ENCODE measurements at places on chromosomes 2 and 18. TPM values are rescaled to one million over a fixed set of nuclear protein-coding genes. Genes with fewer than 3 reads are reported as not detected.

The CNDP1 gene
- polyA plus RNA-seq, result 1.5 TPM

The DNAH7 gene
- 8.2 TPM for polyA plus RNA-seq

The MOGAT1 gene
- polyA plus RNA-seq, result not detected

The PKP4 gene
- polyA plus RNA-seq, result 156 TPM

The EGR4 gene
- not detected for polyA plus RNA-seq

The ASAP2 gene
- polyA plus RNA-seq, result 57.9 TPM

The FAM237A gene
- polyA plus RNA-seq, result not detected

The IKZF2 gene
- polyA plus RNA-seq, result 8.4 TPM

The SNORC gene
- polyA plus RNA-seq, result 1.8 TPM

The LRRTM4 gene
- 1.2 TPM for polyA plus RNA-seq

The GALNT3 gene
- polyA plus RNA-seq, result 16.9 TPM

The SPDYA gene
- polyA plus RNA-seq, result 0.49 TPM

GRCh38 chr2:215863687-215864086 is 149.7 kb downstream of the MREG start:
- no peak for DNase-seq

- DNase-seq, result no peak
Observed at GRCh38 chr2:8332646-8333045, 349.2 kb upstream of the ID2 start.

DNA sequence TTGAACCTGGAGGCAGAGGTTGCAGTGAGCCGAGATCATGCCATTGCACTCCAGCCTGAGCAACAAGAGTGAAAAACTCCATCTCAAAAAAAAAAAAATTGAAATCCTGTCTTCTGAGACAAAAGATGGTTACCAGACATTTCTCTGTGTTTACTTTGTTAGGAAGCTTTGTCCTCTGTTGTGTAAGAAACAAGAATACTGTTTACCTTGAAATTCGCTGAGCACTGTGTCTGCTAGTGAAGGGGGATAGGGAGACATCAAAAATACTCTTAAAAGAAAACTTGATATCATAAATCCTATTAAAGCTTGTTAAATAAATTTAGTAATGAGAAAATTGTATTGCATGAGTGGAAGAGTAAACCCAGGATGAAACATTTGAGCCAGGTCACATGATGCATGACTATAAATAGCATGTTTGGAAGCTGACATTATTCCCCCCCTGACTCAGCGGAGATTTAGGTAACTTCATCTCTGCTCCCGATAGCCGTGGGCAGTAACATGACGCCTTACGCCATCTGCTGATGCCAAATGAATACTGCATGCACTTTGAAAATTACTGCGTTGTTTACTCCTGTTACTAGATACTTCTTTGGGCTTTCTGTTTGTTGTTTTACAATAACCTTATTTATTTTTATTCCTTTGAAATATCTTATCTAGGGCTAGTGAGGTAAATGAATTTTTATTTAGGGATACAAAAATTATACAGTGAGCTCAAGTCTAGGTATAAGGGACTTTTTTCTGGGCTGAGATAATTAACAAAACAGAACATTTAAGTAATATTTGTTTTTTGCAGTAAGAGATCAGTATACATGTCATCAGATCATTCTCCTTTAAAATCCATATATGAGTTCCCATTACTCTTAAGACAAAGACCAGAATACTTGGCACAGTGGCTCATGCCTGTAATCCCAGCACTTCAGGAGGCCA is 134.9 kb downstream of the MAP3K20 start:
- peak; percentile 66 for DNase-seq

DNA sequence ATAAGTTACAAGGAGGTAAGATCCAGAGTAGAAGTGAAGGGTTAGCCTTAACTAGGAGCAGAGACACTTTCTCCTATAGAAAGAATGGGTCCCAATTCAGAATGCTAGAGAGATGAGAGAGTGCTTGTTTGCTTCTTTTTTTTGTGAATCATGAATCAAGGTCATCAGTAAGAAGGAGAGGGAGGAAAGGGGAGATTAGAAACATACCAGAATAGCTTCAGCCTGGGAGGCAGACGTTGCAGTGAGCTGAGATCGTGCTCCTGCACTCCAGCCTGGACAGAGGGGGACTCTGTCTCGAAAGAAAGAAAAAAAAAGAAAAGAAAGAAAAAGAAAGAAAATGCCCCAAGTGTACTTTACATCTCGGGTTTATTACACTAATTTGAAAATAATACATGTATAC is 55.8 kb upstream of the SLC35F5 start:
- DNase-seq, result no peak

DNA sequence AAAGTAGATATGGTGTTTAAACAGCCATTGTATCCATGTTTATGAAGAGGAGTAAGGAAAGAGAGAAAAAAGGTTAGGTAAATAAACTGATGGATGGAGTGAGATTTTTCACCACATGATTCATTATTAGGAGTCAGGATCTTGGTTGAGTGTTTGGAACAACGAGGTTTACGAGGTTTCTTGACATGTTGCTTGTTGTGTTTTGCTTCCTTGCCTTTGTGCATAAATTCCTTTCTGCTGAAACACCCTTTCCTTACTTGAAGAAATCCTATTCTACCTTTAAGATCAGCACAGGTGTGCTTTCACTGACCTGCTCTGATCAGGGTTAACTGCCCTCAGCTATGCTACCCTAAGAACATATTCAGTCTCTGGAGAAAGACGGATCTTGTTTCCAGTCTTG is 66.6 kb downstream of the EFEMP1 start:
- no peak for DNase-seq

- DNase-seq, result no peak
Observed at GRCh38 chr2:9535177-9535576, 20.5 kb downstream of the ADAM17 start.

- no peak for DNase-seq
Observed at GRCh38 chr18:25327584-25327983, 24.4 kb downstream of the ZNF521 start.

GRCh38 chr2:12005886-12006681 is 259.7 kb downstream of the LPIN1 start:
- no peak for DNase-seq

DNA sequence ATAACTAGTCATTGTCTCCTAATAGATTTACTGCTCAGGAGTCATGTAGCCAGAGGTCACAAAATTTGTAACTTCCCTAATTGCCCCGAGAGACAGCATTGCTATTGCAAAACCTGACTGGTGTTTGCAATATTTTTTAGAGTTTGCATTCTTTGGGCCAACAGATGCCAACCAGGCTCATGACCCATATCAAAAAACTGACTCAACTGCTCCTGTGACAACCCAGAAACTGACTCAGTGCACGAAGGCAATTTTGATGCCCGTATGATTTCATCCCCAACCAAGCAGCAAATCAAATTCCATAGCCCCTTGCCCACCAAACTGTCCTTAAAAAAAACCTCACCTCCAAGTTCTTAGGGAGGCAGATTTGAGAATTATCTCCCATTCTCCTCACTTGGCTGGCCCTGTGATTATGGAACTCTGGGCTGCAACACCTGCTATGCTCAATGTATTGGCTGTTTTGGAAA is 951.3 kb downstream of the TSN start:
- DNase-seq, result no peak

- DNase-seq, result no peak
Observed at GRCh38 chr2:230893841-230894781, 29.4 kb downstream of the ITM2C start.

DNA sequence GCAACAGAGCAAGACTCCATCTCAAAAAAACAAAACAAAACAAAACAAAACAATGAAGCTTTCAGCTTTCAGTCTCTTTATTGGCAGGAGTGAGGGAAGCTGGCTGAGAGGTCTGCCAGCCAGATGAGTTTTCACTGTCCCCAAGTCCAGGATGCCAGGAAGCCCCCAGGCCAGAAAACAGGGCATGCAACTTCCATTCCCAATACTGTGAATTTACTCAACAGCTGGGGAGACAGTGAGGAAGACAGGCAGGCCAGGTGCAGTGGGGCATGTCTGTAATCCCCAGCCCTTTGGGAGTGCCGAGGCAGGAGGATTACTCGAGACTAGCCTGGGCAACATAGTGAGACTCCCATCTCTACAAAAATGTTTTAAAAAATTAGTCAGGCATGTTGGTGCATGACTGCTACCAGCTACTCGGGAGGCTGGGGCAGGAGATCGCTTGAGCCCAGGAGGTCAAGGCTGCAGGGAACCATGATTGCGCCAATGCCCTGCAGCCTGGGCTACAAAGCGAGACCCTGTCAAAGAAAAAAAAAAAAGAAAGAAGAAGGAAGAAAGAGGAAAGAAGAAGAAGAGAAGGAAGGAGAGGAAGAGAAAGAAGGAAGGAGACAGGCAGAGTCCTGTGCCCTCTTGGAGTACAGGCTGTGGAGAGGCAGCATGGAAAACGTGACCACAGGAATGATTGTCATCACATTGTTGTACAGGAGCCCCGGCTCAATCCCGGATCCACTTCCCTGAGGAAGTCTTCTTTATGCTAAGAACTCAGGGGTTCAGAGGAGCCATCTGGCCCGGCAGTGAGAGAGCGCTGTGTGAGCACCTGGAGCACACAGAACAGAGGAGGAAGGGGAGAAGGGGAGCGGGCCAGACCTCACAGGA is 29.2 kb upstream of the POMC start:
- DNase-seq, result no peak

DNA sequence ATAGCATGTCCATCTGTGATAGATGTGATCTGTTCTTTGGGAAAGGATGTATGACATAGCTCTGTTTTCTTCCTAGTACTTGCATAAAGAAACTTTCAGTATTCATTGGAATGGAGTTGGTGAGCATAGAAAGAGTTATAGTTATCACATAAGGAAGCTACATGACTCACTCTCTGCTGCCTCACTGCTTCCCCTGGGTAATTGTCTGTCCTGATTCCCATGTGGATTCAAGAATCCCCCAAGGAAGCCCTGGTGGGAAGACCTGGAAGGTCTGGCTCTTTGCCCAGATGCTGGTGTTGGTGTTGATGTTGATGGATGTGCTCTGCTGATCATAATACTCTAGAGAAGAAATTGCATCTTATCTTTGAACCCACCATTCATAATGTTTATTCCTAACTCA is 60.6 kb downstream of the PTPN4 start:
- no peak for DNase-seq

- DNase-seq, result no peak
Observed at GRCh38 chr2:28610583-28611201, 114.8 kb downstream of the PLB1 start.

- no peak for DNase-seq
Observed at GRCh38 chr2:144156736-144157640, 362.9 kb downstream of the ZEB2 start.

GRCh38 chr2:12877761-12878160 is 161.0 kb downstream of the TRIB2 start:
- no peak for DNase-seq

GRCh38 chr2:207041786-207042554 is 102.7 kb downstream of the CPO start:
- DNase-seq, result no peak

- no peak for DNase-seq
Observed at GRCh38 chr2:211113334-211114175, 557.2 kb downstream of the CPS1 start.

DNA sequence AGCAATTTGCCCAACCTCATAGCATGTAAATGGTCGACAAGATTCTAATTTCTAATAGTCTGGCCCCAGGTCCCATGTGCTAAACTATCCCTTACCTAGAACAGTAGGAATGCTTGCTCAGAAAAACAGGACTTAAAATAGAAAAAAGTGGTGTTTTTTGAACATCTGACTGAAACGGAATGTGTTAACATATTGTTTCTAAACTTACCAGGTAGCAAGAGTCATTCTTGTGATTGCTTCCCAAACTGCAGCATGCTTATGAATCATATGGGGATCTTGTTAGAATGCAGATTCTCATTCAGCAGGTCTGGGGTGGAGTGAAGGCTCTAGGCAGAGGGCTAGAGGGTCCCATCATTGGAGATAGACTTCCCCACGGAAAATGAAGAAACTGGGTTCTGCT is 5.8 kb upstream of the SLC20A1 start:
- DNase-seq, result no peak

- no peak for DNase-seq
Observed at GRCh38 chr2:194486326-194486725, 1170.7 kb upstream of the SLC39A10 start.

DNA sequence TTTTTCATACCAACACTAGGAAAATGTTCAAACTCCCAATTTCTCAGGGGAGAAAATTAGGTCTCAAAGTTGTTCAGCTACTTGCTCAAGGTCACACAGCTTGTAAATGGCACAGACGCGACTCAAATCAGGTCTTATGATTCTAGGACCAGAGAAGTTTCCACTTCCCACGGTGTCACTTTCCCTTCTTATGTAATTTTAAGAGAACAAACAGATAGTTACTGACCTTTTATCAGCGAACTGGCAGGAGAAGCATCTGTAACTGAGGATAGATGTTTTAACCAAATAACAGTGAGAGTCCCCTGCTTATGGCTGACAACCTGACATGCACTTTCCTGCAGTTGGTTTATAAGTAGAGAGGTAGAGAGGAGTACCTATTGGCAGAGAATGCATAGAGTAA is 2.1 kb upstream of the KCNJ3 start:
- no peak for DNase-seq

GRCh38 chr18:46226461-46226860 is 122.3 kb downstream of the HAUS1 start:
- no peak for DNase-seq

DNA sequence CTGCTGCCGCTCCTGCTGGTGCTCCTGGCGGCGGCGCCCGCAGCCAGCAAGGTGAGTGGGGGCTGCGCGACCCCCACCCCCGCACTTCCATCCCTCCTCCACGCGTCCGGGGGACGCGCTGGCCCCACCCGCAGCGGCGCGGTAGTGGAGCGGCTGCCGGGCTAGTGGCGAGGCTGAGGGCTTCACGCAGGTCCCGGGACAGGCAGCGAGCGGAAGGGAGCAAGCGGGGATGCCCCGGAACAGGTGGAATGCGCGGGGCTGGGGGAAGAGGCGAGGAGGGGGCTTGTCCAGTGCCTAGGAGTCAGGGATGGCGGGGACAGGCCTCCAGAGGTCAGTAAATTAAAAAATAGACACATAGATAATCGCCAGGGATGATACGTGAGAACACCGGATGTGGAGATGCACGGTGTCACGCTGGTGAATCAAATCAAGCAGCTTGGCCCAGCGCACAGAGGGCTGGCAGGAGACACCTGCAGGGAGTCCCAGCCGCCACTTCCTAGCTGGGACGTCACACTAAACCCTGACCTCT is 403 bp downstream of the COL4A3 start:
- no peak for DNase-seq

DNA sequence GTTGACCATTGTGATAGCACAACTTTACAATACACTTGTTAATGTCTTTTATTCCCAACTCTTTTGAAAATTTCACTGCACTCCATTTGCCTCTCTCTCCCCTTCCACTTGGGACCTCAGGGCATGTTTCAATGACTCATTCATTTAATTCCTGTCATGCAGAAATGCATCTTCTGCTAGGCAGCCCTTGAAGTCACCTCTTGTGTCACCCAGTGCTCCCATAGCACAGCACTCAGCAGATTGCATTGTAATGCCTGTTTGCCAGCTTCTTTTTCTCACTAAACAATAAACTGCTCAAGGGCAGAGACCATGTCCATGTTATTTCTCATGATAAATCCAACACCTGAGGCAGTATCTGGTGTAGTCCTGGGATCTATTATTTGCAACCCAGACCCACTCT is 85.9 kb upstream of the ACSL3 start:
- no peak for DNase-seq

GRCh38 chr18:12306752-12307700 is 1.0 kb upstream of the TUBB6 start:
- no peak for DNase-seq
